ENCODE measurements at places on chromosomes 3 and 15. TPM values are rescaled to one million over a fixed set of nuclear protein-coding genes. Genes with fewer than 3 reads are reported as not detected.

- no peak for DNase-seq
These were observed 471.5 kb downstream of the OCA2 start for GRCh38 chr15:27627623-27628022.

DNA sequence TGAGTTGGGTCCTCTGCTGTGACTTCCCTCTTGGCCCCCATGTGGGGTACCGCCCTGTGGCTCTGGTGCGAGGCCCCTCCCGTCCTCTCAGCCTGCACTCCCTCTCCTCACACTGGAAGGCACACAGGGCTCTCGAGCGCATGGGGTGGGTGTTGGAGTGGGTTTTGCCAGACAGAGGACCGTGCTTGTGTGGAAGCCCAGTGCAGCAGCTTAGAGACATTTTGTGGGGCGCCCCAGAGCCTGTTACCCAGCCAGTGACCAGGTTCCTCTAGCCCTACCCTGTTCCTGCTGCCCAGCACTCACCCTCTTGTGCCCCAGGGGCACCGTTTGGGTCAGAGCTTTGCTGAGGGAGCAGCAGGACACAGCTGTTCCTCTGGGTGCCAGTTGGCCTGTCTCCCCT is 9.9 kb downstream of the PLXNA1 start:
- no peak for DNase-seq

DNA sequence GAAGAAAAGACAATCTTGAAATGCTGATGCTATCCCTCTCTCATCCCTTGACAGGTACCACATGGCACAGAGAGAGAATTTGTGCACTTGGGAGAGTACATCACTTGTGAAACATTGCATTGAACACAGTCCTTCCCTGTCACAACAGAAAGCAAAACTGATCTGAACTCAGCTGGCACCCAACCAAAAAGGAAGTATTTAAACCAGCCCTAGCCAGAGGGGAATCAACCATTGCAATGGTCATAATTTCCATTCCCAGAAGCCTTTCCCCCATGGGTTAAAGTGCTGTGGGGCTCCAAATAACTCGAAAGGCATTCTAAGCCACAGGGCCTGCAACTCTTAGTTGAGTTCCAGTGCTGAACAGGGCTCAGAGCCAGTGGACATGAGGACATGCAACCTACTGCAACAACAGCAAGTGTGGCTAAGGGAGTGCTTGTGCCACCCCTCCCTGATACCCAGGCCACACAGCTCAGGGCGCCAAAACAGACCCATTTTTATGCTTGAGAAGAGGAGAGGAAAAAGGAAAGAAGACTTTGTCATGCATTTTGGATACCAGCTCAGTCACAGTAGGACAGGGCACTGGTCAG is 530.8 kb upstream of the BCHE start:
- DNase-seq, result no peak

GRCh38 chr3:58093574-58094195 is 85.5 kb downstream of the FLNB start:
- no peak for DNase-seq

GRCh38 chr15:78208341-78208844 is 26.0 kb downstream of the ACSBG1 start:
- no peak for DNase-seq

GRCh38 chr3:63032881-63033280 is 157.7 kb upstream of the CADPS start:
- no peak for DNase-seq

FES gene
- 45.5 TPM for total RNA-seq

DNA sequence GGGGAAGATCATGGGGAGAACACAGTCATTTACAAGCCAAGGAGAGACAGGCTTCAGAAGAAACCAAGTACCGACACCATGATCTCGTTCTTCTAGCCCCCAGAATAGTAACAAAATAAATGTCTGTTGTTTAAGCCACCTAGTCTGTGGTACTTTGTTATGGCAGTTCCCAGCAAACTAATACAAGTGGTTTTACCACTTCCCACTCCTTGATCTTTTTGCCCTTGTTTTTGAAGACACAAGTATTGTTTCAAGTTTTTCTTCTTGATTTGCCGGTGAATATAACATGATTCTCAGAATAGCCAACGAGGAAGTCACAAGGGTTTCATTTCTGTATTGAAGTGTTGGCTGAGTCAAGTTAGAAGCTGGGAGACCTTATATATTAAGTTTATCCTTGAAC is 220.3 kb downstream of the SOX2 start:
- DNase-seq, result no peak

DNA sequence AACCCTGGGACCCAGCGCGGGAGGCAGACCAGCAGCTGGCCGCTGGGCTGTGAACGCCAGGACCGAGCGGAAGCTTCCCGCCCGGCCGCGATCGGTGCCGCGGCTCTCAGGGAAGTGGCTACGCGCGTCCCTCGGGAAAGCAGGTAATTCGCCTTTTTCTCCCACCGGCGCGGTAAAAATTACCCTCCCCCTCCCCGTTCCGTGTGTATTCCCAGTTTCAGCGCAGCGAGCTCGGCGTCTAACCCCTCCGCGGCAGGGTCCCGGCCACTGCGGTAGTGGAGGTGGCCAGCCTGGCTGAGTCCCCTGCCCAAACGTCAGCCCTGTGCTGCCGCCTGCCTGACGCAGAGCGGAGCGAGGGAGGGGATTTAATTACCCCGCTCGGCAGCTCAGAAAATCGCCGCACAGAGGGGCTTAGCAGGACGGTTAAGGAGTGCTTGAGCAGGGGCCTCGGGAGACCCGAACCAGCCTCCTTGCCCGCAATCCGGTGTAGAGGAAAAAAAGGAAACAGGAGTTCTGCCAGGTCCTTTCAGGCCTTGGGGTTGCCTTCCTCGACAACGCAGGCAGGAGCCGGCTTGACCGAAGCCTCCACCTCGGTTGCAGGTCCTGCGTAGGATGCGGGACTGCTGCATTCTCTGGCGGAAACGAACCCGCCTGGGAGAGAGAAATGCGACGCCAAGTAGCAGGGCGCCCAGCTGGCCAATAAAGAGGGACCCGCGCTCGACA is 2.9 kb downstream of the GATA2 start:
- peak; percentile 80 for DNase-seq

IMPG2 gene
- 0.99 TPM for total RNA-seq

DNA sequence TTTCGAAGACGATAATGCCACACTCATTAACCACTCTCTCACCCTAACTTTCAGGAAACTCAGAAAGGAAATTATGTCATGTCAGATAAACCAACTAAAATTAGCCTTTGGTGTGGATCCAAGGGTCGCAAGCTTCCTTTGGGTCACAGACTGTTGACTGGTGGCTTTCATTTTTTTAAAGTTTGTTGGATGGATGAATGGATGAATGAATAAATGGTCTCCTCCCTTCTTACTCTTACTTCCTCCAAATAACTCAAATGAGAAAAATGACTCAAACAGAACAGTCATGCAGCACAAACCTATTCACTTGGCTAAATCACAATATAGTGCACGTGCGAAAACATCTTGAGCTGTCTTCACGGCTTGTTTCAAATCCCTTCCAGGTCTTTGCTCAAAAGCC is 82.9 kb upstream of the HACD2 start:
- DNase-seq, result peak; percentile 77

- peak; percentile 90 for DNase-seq
These were observed 123.6 kb upstream of the GALNT15 start for GRCh38 chr3:16050641-16051467.

- no peak for DNase-seq
These were observed 60.7 kb downstream of the DUT start for GRCh38 chr15:48391950-48392349.

All from lung microvascular endothelial cell (primary cell).